ENCODE measurements at places on chromosomes 4 and X.

GRCh38 chr4:76630741-76631140 lies 195.7 kb downstream of the SHROOM3 start:
- DNase-seq, result no peak

DNA sequence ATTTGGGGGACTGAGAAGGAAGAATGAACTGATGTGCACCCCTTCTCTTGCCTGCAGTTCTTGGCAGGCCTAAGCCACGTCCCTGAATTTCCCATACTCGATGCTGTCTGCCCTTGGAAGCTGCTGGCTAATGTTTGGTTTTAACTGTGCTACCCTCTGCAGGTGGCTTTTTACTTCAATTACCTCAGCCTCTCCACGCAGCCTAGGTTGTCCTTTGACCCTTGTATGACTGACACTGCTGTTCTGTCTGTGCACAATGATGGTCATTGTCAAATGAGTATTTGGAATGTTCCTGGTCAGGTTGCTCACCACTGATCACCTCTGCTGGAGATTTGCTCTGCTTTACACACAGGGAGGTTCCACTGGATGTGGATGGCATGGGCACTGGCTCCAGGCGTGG lies 137.1 kb downstream of the ZNF518B start:
- no peak for DNase-seq

DNA sequence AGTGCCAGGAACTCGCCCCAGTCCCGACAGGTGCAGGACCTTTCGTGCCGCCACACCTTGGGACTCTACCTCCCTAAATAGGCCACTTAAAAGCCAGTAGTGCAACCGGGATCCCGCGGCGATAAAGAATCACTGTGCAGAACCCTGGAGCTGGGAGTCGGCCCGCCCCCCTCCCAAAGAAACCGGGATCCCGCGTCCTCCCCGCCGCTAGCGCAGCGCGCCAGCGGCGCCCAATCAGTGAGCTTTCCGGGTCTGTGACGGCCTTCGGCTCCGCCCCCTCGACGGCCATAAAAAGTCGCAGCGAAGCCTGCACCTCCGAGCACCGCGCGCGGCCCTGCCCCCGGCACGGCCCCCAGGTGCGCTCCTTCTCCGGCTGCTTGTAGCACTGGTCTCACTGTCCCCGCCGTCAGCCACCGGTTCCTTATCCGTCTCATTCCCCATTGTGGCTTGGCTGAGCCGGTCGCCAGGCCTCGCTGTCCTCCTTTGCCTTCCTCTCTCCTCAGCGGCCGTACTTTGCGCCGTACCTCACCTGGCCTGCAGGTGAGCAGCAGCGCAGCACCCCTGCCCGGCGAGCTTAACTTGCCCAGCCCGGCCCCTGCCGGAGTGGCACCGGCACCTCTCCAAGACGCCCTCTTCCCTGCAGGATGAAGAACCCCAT lies at the start of gene LRAT:
Gene LRAT (plus strand): TSS at position 318 of the 658 bp plus-strand sequence. CDS start 327 bp downstream, at position 645.
- DNase-seq, result no peak

DNA sequence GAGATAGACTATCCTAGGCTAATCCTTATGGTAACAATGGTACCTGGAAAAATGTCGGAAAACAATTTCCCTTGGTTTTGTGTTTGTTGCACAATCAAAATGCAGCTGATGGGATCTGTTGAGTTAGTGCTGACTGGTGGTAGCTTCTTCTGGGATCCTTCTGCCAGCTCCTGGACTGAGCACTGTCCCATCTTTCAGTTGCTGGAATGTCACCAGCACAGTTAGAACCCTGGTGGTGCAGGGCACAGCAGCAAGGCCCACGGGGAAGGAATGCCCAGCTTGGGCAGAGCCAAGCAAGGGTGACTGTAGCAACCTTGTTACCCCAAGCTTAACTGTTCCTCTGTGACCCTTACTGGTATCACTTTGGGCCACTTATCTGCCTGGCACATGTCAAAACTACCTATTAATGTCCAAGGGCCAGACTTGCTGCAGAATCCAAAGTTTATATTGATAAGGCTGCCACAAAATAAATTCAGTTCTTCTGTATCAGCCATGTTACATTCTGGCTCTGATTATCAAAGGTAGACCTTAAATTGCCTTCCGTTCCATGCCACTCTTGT lies 53.1 kb downstream of the GK start:
- no peak for DNase-seq

- no peak for DNase-seq
Measured at GRCh38 chrX:53004038-53004437, 44.6 kb upstream of the GPR173 start.

DNA sequence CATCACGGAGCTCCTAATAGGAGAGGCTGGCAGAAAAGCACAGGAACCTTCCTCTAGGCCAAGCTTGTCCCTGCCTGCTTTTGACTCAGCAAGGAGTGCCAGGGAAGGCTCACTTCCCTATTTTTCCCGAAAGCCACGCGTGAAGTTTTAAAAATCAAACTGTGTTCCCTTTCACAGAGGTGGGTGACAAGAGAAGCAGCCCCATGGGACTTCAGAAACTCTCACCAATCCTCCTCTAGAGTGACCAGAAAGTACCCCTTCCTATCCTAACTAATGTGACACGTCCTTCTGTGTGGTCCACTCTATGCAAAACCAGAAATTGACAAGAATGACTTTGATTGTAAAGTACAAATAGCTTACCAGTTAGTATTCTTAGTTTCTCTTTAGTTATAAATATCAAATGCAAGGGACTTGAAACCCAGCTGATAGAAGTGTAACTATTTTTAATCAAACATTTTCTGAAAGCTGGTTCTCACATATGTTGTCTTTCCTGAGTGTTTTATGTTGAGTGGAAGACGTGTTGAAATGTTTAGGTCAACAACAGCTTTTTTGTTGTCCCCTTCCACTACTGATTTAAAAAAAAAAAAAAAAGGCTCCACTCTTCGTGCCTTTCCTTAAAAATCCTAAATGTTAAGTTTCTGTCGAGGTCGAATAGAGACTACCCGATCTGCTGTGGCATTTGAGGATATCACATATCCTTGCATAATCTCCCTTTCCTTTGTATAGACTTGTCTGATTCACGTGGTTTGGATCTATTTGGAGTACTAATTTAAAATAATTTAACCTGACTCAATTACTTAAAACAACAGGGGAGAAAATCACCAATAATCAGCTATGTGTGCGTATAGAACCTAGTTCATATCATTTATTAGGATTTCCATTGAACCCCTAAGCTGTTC lies 42.1 kb downstream of the NFKB1 start:
- no peak for DNase-seq

- DNase-seq, result no peak
Measured at GRCh38 chr4:84644087-84644486, 61.2 kb downstream of the CDS1 start.

DNA sequence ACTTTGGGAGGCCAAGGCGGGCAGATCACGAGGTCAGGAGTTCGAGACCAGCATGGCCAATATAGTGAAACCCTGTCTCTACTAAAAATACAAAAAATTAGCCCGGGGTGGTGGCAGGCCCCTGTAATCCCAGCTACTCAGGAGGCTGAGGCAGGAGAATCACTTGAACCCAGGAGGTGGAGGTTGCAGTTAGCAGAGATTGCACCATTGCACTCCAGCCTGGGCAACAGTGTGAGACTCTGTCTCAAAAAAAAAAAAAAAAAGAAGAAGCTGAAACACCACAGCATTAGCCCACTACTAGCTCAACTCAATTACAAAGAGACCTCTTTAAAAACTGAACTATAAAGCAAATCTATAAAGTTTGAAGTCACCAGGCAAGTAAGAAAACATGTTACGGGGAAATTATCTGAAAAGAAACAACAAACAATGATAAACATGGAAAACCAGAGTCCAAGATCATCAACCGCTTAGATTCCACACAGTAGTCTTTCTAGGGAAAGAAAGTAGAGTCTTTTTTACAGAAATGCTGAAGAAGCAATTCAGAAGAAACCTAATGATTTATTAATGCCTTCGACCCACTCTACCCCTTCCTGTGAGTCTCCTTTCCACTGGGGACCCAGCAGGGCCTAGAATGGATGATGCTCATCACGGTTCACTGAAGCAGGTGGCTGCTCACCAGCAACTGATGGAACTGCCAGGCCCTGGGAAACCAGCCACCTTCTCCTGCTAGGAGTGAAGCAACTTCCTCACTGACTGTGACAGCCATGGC lies 6.6 kb downstream of the SAT1 start:
- no peak for DNase-seq

DNA sequence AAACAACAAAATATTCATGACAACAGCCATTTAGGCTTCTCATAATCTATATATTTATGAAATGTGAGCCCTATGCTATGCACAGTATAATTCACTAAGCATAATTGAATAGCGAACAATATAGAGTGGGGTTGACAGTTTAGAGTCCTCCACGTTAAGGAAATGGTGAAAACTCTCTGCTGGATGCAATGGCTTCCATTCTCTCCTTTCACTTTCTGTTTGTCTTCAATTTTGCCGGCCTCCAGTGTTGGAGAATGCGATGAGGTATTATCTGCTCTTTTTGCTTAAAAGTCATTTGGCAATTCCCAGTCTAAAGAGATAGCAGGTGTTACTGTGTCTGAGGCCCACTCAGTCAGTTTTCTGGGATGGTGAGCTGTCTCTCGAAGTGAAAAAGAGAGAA lies 52.1 kb downstream of the NPY5R start:
- no peak for DNase-seq

- no peak for DNase-seq
Measured at GRCh38 chr4:119093042-119093827, 42.4 kb upstream of the MYOZ2 start.

GRCh38 chrX:17669891-17670290 lies 67.4 kb upstream of the SCML1 start:
- DNase-seq, result no peak

DNA sequence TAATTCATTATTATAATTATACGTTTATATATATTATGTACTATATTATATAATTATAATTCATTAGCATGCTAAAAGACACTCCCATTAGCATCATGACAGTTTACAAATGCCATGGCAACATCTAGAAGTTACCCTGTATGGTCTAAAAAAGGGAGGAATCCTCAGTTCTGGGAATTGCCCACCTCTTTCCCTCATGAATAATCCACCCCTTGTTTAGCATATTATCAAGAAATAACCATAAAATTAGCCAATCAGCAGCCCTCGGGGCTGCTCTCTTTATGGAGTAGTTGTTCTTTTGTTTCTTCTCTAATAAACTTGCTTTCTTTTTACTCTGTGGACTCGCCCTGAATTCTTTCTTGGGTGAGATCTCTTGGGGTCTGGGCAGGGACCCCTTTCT lies 42.8 kb upstream of the SLC10A7 start:
- DNase-seq, result no peak

- DNase-seq, result no peak
Measured at GRCh38 chr4:39976141-39976944, 1.4 kb downstream of the PDS5A start.

- DNase-seq, result no peak
Measured at GRCh38 chr4:85733798-85734197, 258.8 kb downstream of the ARHGAP24 start.

GRCh38 chr4:4890574-4891255 lies 31.2 kb downstream of the MSX1 start:
- no peak for DNase-seq

GRCh38 chr4:116088771-116089170 lies 975.4 kb upstream of the NDST4 start:
- no peak for DNase-seq

- no peak for DNase-seq
Measured at GRCh38 chr4:1410491-1411325, 4.5 kb upstream of the NKX1-1 start.

- no peak for DNase-seq
Measured at GRCh38 chrX:42366181-42366580, 411.8 kb downstream of the PPP1R2C start.

- no peak for DNase-seq
Measured at GRCh38 chrX:17603196-17603595, 134.1 kb upstream of the SCML1 start.

DNA sequence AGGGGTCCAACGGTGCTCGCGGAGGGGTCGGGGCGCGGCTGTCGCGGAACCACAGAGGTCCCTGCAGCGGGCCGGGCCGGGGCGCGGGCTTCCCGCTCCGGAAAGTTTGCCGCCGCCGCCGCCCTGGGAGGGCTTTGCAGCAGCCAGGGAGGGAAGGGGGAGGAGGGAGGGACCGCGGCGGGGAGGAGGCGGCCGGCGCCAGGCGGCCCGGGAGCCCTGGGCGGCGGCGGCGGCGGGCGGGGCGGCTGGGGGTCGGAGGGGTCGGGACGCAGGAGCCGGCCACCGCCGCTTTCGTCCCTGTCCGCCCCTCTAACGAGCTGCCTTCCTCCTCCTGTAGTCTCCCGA lies 375 bp downstream of the FGFR3 start:
- no peak for DNase-seq

DNA sequence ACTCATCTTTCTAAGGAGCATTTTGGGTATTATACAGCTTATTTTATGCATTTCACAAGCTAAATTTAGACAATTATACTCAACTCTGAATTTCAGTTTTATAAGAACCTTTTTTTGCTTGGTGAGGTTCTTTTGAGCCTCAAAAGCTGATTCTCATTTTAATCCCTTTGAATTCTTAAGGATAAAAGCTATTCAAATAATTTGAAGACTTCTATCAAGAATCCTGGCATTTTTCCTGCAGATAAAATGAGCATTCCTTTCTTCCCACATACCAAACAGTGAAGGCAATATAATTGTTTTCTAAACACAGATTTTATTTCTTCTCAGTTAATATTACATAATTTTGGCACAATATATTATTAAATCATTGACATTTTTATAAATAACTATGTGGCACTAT lies 118.4 kb upstream of the GPM6A start:
- DNase-seq, result no peak

DNA sequence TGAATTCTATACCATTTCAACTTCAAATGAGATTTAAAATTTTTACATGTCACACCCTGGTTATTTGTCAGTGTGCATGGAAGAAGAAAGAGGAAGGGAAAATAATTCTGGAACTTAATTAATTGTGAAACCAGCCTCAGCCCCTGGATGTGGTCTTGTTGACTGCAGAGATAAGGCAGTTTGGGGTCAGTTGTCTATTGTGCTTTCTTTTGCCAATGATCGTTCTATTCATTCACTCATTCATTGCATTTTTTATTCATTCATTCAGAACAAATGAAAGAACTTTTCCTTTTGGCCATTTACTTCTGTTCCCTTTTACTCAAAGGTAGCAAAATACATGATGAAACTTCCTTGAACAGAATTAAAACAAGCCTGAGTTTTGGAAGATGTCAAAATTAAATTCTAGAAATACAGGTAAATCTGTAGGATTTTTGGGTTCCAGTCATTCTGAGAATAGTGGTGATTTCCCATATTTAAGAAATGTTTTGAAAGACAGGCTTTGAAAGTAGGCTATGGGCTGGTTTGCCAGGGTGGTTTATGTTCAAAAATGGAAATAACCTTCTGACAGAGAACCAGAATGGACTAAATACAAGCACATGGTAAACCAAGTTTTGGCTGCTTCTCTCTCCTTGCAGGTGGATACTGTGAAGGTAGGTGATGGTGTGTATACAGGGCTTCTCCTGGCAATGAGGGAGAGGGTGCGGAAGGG lies 35.7 kb downstream of the PARM1 start:
- no peak for DNase-seq

GRCh38 chrX:17473021-17473420 lies 98.0 kb downstream of the NHS start:
- DNase-seq, result no peak

Data from cortex of kidney (tissue), 1 donor.